Activated T-cell treated with anti-CD3 and anti-CD28 coated beads, Interleukin-2, amount 50 U/mL, for 72 hours (primary cell): ENCODE measurements at places on chromosomes 11 and 22. TPM values are rescaled to one million over a fixed set of nuclear protein-coding genes. Genes with fewer than 3 reads are reported as not detected.
A peak's percentile ranks its signal among the peaks of the same experiment; 100 is the strongest.

DEUP1 gene
- total RNA-seq: not detected

GRCh38 chr22:20906387-20906767, 10.8 kb upstream of the CRKL start:
- DNase-seq: no peak

DNA sequence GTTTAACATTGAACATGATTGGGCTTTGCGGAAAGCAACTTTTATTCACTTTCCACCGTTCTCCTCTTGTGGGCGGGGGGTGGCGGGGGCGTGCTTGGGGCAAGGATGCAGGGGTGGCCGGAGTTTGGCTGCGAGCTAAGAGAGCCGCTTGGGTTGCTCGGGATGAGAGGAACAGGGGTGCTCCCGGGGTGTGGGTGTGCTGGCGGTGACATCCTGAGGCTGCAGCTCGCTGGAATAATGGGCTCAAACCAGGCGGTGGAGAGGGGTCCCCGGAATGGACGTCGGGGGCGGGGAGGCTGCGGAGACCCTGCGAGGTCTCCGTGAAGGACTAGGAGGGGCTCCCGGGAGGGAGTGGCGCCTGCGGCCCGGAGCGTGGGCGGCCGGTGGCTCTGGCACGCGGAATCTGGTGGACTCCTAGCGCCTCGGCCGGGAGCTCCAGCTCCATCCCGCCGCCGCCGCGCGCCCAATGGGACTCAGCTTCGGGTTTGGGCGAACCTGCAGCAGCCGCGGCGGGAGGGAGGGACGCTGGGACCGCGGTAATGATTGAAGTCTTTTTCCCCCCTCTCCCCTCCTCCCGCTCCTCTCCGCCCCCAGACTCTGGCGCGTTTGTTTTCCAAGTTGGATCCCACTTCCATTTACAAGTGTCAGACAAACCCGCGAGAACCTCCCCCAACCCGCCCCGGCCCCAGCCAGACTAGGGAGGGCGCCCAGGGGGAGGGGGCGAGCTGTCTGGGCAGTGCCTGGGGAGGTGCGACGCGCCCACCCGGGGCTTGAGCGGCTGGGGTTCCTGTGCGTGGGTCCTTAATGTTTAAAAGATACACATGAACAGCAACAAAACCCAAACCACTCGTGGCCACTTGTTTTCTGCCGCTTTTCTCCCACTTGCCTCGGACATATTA, 2.0 kb downstream of the FAT3 start:
- DNase-seq: no peak

- DNase-seq: peak; percentile 97
Measured at GRCh38 chr22:37566903-37567798, 6.9 kb downstream of the CDC42EP1 start.

C11orf21 gene
- 13.6 TPM for total RNA-seq

TEX12 gene
- 0.32 TPM for total RNA-seq

GRCh38 chr11:6228520-6228919, 5.9 kb downstream of the FHIP1B start:
- DNase-seq: no peak

MTCH2 gene
- 56.2 TPM for total RNA-seq

- no peak for DNase-seq
Measured at GRCh38 chr11:6727971-6728760, 43.6 kb downstream of the OR2AG2 start.

GRCh38 chr11:67997475-67997921, 6.4 kb downstream of the UNC93B1 start:
- no peak for DNase-seq

GRIA4 gene
- total RNA-seq: not detected

- no peak for DNase-seq
Measured at GRCh38 chr22:20591295-20591645, 83.9 kb downstream of the MED15 start.

- no peak for DNase-seq
Measured at GRCh38 chr11:96061069-96061468, 137.2 kb upstream of the MTMR2 start.

DNA sequence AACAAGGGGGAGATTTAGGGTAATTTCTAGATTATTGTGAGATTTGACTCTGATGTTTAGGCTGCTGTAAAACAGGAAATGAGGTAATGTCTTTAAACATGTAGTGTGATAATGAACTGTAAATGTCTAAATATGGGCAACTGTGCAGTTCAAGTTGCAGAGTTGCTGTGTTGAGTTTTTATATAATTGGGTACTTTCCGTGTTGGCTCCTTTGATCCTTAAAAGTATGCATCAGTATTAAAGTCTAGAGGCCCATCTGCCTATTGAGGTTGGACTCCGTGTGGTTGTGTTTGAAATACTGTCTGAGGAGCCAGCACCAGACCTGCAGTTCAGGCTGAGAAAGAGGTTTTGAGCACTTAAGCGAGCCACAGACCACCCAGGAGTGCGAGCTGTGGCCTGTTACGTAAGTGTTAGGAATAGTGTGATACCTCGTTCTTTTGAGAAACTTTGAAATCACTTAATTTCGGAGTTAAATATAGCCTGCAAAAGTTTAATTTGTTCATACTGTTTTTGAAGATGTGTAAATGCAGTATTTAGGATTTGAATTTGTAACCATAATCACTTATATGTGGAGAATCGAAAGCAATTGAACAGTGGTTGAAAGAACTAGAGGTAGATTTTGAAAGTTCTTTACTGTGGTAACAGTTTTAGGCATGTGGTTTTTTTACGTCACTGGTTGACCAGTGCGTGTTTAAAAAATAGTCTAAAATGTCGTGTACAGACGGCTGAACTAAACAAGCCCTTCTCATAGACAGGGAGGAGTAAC, 9.0 kb downstream of the FAM118A start:
- DNase-seq: peak; percentile 65

UPB1 gene
- 1.2 TPM for total RNA-seq

DNA sequence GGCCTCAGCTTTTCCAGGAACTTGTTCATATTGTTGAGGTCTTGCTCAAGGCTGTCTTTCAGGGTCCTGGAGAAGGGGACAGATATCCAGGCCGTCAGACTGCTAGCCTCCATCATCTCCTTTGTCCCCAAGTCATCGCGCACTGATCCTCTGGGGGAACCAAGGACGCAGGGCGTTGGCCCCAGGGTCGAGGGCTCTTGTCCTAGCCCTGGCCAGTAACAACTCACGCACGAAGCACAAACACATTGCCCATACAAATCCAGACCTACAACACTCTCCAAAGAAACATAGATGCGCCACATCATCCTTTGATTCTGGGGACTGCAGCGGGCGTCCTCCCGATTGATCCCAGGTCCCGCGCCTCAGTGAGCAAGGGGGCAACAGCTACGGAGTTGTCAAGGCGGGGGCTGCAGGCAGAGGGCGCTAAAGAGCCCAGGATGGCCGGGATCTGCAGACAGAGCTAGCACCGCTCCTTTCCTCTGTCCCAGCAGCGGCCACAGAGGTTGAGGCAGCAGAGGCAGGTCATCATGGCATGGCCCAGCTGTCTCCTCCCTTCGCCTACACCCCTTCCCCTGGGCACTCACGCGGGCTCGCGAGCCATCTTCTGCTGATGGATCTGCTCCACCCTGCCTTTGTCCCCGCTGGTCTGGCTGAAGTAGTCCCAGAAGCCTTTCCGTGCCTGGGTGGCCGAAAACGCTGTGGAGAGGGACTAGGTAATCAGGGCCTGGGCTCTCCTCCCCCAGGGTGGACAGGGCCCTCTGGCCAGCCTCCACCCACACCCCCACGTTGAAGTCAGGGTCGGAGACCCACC, 472 bp downstream of the APOA5 start:
- DNase-seq: peak; percentile 80

GRCh38 chr11:5237420-5237819, 3.1 kb upstream of the HBD start:
- no peak for DNase-seq

- DNase-seq: no peak
Measured at GRCh38 chr11:64564419-64564818, 26.6 kb upstream of the SLC22A12 start.

DNA sequence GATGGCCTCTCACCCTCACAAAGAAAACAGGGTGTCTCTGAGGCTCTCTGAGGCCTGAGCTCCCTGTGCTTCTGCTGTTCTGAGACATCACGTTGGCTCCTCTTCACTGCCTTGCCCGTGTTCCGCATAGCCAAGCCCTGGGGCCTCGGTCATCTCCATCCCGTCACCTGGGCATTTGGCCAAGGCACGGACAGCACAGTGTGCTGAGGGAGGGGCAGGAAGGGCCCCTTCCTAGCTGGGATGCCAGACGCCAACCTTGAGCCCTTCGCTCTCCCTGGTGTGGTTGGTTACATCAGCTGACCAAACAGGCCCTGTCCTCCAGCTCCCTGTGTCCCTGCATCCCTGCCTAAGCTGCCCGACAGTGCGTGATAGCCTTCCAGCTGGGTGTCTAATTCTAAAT, 25.9 kb downstream of the MOV10L1 start:
- no peak for DNase-seq

DNA sequence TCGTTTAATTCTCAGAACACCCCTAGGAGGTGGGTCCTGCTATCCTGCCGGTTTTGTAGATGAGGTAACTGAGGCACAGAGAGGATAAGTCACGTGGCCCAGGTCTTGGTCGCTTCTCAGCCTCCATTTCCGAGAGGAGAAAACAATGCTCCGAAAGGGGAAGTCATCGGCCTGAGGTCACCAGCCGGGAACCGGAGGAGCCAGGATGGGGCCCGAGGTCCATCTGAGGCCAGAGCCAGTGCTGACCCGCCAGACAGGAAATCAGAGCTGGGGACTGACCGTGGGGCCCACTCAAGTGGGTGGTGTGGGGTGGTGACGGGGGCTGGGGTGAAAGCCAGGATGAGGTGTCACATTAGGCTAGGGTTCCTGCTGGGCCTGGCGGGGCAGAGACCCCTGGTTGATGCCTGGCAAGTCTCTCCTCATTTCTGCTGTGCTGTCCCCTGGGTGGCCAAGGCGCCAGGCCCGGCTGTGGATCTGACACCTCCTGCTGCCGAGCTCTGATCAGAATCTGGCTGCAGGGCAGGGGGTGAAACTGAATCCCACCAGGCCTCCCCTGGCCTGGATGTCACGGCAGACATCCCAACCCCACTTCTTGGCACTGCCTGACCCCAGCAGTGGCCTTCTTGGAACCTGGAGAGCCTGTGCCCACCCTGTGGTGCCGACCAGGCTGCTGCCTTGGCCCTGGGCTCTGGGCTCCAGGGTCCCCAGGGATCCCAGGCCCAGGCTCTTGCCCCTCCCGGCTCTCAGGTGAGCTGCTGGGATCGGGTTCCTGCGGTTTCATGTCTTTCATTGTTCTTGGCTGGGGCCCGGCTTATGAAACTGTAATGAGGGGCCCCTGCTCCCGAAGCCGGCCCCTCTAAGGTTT, 12.0 kb downstream of the TRIOBP start:
- no peak for DNase-seq

ARL14EP gene
- total RNA-seq: 40.8 TPM

DNA sequence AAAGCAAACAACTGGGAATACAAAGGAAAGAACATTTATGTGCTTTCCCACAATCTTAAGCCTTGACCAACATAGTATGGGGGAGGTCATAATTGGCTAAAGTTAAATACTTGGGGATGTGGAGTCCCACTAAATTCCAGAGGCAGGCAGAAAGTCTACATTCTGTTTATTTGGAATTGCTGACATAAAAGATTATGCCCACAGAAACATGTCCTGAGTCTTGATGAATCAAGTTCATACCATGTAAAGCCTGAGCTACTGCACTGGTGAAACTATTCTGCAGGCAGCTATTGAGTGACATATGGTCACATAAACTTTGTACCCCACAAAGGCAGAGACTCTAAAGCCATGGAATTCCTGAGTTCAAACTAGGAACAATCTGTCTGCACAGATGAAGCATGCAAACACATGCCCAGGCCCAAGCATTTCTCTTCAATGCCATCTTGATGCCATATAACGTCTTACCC, 69.9 kb upstream of the CHRM4 start:
- DNase-seq: no peak

- DNase-seq: no peak
Measured at GRCh38 chr22:17476838-17477237, 86.5 kb upstream of the SLC25A18 start.

- DNase-seq: no peak
Measured at GRCh38 chr22:27247701-27248434, 553.7 kb downstream of the MN1 start.

GRCh38 chr11:116107229-116107628, 603.0 kb upstream of the CADM1 start:
- no peak for DNase-seq

DNA sequence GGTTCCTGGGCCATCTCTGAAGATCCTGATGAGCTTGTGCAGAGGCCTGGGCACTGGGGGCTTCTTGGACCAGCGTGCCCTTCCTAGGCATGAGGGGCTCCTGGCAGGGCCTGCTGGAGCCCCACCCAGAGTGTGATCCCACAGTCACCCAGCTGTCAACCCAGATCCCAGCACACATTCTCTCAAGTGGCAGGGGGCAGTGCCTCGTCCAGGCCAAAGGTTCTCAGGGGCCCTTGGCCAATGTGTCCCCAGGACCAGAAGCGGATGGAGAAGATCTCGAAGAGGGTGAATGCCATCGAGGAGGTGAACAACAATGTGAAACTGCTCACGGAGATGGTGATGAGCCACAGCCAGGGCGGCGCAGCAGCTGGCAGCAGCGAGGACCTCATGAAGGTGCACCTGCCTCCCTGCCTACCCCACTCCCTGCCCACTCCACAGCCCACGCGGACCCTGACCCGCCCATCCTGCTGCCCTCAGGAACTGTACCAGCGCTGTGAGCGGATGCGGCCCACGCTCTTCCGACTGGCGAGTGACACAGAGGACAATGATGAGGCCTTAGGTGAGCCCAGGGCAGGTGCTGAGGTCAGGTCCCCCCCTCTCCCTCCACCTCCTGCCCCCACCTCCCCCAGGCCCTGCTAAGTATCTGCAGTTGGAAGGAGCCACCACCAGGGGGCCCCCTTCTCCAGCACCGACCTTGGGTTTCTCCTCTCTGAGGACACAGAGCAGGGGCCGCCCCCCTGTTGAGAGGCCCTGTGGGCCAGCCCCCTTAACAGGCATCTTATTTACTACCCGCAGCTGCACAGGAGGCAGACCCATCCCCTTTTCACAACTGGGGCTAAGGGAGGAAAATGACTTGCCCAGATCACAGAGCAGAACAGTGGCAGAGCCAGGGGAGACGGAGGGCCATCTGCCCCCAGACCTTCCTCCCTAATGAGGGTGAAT, 14.7 kb downstream of the GGA1 start:
- DNase-seq: peak; percentile 83

NLRP14 gene
- total RNA-seq: not detected

ANKK1 gene
- 0.79 TPM for total RNA-seq

MS4A4E gene
- not detected for total RNA-seq

DNA sequence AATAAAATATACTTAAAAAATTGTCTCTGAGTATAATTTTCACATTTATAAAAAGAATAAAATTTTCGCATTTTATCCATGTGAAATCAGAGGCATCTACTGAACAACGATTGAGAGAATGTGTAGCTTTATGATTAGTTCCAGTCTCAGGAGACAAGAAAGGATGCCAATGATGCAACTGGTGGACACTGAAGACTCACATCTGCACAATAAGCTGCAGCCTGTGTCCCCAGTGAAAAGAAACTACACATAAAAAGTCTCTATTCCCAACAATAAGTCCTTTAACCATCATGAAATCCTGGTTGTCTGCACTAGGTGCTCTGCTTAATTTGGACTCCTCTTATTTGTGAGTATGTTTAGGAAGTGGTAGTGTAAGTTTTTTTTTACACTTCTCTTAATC, 22.0 kb downstream of the OR5AS1 start:
- no peak for DNase-seq

SNU13 gene
- total RNA-seq: 187 TPM
